Fibroblast of skin of scalp (primary cell): ENCODE measurements at places on chromosomes 16 and 17.
A peak's percentile ranks its signal among the peaks of the same experiment; 100 is the strongest.

- peak; percentile 89 for DNase-seq
Observed at GRCh38 chr17:5785338-5785737, 201.0 kb upstream of the NLRP1 start.

GRCh38 chr17:10266296-10266876 lies 68.0 kb upstream of the GAS7 start:
- DNase-seq, result no peak

DNA sequence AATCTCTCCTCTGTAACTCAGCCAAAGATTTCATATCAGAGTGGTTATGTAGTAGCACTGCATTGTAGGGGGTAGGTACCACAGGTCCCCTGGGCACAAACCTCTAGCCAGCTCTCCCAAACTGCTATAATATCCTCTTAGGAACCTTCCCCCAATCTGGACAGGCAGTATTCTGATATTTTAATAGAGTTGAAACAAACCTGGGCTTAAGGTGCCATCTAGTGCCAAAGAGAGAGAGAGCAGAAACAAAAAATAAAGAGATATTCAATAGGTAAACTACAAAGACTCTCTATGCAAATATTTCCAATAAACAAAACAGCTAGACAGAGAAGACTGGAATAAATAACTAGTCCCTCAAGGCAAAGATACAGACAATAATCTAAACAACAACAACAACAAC lies 1070.0 kb downstream of the CDH11 start:
- peak; percentile 51 for DNase-seq

DNA sequence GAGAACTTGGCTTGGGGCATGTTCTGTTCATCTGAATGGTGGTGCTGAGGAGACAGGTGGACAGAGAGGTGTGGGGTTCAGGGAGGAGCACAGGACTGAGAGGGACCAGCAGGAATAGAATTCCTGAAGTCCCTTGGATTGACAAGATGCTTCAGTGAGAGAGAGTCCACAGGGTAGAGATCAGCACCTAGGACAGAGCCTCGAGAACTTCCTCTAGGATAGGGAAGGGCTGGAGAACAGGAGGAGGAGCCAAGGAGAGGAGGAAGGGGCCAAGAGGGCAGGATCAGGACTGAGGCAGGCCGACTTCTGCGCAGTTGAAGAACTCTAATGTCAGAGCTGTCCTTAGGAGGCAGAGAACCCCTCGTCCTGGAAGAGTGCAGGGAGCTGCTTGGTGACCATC lies 138.4 kb downstream of the PRKCB start:
- no peak for DNase-seq

DNA sequence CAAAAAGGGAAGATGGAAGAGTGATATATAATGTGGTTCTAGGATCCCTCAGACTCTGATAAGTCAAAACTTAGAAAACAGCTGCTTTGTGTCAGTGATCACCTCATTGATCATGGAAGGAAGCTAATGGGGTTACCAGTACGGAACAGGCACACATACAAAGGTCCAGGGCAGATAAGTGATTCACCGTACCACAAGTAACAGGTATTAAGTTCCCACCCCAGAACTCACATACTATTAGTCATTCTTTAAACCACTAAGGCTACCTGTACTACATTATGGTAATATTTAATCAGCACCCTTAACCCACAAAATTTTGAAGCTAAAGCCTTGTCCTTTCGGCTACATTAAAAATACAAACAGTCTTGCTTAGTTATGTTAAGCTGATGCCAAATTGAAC lies 17.4 kb downstream of the RNF43 start:
- DNase-seq, result no peak

DNA sequence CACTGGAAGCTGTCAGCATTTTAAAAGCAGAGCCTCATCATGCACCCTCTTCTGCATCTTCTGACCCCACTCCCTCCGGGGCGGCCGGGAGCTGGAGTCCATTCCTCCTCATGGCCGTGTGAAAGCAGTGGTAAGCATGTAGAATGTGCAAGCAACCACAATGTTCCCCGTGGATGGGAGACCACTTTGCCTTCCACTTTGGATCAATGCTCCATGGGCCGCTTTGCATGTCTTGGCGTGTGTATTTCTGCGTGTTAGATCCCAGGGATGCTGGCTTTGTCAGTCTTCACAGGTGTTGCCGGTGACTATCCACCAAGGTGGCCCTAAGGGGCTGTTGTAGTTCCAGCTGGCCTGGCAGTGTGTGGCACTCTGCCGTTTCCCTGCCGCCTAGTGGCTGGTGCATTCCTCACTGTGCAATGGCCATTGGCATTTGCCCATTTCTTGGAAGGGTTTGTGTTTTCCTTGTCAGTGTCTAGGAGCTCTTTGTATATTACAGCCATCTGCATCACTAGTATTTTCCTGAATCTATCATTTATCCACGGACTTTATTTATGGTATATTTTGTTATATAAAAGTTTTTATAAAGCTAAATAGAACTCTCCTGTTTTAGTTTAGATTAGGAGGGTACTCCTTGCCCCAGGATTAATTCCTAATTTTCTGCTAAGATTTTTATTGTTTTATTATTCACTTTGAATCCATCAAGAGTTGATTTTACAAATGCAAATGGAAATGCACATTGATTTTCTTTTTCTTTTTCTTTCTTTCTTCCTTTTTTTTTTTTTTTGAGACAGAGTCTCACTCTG lies 5.8 kb upstream of the ALDH3A1 start:
- DNase-seq, result peak; percentile 7

- DNase-seq, result peak; percentile 97
Observed at GRCh38 chr17:18225121-18225641, at the start of gene LLGL1. Gene LLGL1 (plus strand): TSS chr17:18225635. CDS start chr17:18225683, 48 bp downstream.

GRCh38 chr17:48612854-48613691 lies 2.0 kb downstream of the HOXB8 start:
- peak; percentile 40 for DNase-seq

GRCh38 chr17:20611309-20611708 lies 31.8 kb downstream of the CDRT15L2 start:
- no peak for DNase-seq

GRCh38 chr17:28547096-28547622 lies 5.3 kb downstream of the UNC119 start:
- no peak for DNase-seq

- DNase-seq, result no peak
Observed at GRCh38 chr16:4529085-4530060, 9.2 kb downstream of the CDIP1 start.

GRCh38 chr17:28396635-28397239 lies 9.3 kb downstream of the SLC46A1 start:
- DNase-seq, result no peak

DNA sequence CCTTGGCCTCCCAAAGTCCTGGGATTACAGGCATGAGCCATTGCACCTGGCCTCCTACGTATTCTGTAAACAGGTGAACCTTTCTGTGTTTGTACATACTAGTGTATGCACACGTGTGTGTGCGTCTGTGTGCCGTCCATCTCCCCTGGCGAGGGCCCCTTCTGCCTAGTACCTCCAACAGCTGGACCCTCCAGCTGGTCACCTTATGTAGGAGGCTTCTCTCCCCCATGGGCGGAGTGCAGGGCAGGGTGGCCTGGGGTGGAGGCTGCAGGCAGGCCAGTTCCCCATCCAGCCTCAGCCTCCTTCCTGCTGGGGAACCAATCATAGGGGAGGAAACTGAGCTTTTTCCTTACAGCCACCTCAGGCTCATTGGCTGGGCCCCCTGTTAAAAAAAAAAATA lies 24.4 kb upstream of the DOC2B start:
- DNase-seq, result no peak

DNA sequence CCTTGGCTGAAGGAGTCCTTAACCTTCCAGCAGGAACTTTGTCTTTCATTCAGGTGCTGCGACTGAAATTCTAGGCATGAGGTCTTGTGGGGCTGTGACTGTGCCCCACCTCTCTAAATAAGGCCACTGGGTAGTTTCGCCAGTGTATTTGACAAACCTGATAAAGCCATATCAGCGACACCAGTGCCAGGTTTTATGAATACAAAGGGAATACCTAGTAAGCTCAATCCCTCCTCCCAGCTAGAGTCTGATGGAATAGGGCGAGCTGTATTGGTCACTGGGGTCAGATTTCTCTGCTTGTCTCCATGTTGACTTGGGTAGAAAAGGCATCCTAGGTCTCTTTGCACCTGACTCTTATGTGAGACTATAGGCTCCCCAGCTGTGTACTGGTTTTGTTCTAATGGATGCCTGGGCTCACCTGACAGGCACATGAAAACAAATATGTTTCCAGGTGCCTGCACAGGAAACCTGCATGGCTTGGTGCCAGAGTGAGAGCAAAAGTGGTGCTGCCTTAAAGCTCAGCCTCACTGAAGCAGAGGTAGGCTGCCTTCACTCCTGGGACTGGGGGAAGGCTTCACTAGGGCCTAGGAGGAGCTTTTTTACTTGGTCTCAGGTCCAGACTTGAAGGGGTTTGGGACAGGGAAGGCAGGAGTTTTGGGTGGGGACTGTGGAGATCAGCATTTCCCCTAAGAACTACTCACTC lies 8.3 kb downstream of the SLC7A6 start:
- DNase-seq, result no peak

DNA sequence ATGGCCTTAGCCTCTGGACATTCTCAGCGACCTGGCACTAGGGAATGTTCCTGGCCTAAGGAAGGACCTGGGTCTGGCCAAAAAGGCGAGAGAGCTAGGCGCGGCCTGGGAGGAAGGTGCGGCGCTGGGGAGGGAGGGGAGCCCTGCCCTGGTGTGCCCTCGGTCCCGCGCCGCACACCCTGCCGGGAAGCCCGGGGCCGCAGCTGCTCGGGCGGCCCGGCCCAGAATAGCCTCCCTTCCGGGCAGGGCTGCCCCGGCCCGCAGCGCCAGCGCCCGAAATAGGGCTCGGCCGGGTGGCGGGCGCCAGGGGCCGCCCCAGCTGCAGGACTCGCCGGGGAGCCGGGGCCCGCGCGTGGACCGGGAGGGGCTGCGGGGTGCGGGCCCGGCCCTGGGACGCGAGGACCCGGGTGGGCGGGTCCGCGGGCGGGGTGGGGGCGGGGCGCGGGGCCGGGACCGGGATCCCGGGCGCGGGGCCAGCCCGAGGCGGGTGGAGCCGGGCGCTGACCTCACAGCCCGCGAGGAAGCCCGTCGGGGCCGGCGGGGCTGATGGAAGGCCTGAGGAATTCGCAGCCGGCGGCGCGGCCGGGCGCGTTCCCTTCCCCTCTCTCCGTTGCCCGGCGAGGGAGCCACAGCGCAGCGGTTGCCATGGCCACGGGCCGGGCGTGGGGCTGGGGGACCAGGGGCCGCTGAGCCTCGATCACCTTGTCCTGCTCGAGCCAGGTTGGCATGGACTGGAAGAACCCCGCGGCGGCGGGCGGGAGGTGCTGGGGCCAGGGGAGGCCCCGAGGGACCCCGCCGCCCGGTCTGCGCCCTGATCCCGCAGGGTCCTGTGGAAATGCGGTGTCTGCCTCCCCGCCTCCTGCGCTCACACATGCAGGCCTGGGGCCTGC lies 18.1 kb downstream of the SOCS3 start:
- DNase-seq, result peak; percentile 87

GRCh38 chr17:2730764-2731353 lies 18.6 kb downstream of the CCDC92B start:
- no peak for DNase-seq

- no peak for DNase-seq
Observed at GRCh38 chr17:57523926-57524632, 221.0 kb downstream of the CCDC182 start.

DNA sequence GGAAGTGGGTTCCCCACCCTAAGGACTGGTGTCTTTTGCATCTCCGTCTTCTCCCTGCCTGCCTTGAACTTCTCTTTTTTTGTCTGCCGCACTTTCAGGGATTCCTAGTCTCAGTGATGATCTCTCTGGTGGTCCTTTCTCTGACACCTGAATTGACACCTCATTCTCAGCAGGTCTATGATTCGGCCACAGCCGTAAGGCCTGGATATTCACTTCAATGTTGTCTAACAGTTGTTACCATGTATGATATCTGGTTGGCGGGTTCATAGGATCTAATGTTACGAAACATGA lies 25.1 kb upstream of the SLC47A1 start:
- DNase-seq, result no peak

- DNase-seq, result peak; percentile 95
Observed at GRCh38 chr17:1487939-1488825, 4.3 kb downstream of the MYO1C start.
